ENCODE measurements at places on chromosomes 6 and 20. TPM values are rescaled to one million over a fixed set of nuclear protein-coding genes. Genes with fewer than 3 reads are reported as not detected.

SEL1L2 gene
- not detected for total RNA-seq

MAN1A1 gene
- total RNA-seq = 120 TPM

HLA-C gene
- total RNA-seq = 118 TPM

MAS1 gene
- under 0.01 TPM for total RNA-seq

SYCP2 gene
- 1.1 TPM for total RNA-seq

RIMS4 gene
- total RNA-seq = not detected

Data from regular cardiac myocyte (primary cell).